ENCODE measurements at places on chromosomes 12 and 14.

DNA sequence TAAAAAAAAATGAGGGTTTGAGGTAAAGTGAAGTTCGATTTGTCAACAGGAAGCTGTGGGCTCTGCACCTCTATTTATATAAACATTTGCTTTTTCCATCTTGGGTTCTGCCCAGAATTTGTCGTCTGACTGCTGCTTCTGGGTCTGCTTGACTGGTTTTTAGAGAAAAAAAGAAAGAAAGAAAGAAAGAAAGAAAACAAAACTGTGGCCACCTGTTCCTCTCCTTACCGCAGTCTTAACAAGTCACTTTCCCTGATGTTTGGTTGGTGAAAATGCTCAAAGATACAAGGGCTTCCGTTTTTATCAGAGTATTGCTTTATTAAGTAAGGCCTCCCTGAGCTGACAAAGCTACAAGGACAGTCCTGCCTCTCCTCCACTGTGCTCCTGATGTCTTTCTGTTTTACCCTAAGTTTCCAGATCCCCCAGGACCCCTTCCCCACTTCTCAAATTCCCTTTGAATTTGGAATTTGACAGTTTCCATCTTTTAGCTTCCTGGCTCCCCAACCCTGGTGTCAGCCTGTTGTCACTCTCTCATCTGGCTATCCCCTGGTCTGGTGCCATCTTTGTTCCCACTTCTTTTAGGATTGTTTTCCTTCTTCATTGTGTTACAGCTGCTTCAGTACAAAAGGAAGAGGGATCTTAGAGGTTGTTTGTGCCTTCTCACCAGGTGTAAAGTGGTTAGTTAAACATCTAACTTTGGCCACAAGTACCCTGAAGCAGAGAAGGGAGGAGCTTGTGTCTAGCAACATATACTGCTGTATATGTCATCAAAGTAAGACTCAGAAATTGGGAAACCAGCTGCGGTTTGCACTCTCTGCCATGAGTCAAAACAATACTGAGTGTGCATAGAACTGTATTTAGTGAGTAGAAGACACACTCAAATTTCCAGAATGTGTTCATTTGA is 18.0 kb downstream of the MFAP5 start:
- no peak for DNase-seq

DNA sequence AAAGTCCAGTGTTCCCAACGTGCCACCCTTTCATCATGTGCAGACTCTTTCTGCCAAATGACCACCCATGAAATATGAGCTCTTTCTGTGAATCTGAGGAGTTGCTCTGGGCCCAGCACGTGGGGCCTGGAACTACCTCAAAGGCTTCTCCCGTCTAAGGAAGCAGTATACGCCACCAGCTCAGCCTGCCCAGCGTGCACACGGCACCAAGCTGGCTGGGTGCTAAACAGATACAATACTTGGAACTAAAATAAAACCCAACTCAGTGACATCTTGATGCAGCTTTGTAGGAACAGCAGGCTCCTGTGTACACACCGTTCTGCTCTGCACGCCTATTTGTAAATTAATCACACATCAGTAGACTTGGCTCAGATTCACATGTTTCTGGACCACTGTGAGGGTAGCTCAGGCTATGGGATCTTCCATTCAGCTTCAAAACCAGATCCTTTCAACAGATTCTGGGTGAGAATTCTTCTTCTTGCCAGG is 74.8 kb downstream of the ARL6IP4 start:
- DNase-seq: no peak

GRCh38 chr12:15839041-15839440 is 43.1 kb upstream of the STRAP start:
- no peak for DNase-seq

DNA sequence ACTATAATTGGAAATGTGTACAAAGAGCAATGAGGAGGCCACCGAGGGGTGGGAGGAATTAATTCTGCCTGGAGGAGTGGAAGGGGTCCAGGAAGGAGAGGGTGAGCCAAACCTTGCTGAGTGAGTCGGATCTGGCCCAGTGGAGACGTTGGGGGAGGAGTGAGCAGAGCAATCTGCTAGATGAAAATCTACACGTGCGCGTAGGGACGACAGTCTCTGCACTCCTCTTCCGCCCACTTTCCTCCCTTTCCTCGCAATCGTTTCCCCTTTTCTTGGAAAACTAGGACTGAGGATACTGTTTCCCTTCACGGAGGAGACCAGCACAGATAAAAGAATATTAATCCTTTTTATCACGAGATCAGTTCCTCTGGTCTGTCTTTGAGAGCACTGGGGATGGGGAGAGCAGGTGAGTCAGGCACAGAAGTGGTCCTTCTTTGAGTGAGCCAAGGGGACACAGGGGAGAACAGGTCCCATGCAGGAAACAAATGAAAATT is 2.9 kb upstream of the NAB2 start:
- DNase-seq: no peak

DNA sequence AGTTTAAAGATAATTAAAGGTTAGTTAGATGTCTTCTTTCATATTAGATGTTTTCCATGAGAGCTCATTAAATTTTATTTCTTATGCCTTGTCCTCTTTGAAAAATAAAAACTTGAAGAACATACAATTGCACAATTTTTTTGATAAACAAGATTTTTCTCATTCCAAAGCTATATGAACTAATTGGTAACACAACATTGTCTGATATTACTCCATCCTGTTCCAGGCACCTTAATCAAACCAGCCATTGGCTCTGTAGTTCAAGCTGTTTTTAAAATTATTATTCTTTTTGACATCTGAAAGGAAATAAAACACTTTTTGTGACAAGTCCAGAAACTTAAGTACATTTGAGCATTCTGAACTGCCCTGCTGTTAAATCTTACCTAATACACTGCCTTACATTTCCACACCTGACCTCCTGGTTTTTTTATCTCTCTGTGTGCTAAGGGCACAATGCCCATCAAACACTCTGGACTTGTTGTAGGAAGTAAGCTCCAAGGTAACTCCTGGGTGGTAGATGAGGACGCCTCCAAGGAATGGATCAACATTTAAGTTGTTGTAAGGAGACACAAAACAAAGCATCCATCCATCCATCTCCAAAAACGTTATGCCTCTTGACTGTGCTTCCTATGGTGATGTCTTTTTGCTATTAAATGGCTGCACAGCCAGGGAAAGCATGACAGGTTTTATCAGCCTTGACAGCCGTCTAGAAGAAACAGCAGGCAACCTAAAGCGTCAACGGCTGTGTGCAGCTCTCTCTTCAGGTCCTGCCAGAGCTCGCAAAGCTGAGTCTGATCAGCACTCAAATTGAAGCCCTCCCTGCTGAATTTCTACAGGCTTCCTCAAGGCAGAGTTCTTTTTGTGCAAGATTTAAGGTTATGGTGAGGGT is 449.9 kb upstream of the FLRT2 start:
- no peak for DNase-seq

- DNase-seq: peak; percentile 11
These were observed 139.3 kb downstream of the ADGRD1 start for GRCh38 chr12:131092901-131093603.

GRCh38 chr14:34721129-34721528 is 6.7 kb upstream of the CFL2 start:
- no peak for DNase-seq

DNA sequence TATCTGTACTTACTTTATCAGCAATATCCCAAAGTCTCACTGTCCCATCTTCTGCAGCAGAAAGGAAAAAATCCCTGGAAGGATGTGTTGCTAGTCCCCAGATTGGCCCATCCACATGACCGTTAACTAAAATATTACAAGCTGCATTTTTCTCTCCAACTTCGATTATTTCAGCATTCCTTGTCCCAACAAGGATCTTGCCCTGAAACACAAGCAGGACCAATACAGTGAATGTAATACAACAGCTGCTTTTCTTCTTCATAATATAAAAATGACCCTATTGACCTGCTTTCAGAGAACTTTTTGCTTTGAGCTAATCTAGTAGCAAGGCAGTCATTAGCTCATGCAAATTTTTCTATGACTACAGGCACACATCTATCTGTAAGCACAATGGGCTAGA is 58.3 kb downstream of the ZC3H14 start:
- no peak for DNase-seq

- no peak for DNase-seq
These were observed 2.0 kb downstream of the GARIN6 start for GRCh38 chr12:99649551-99649950.

GRCh38 chr12:90991952-90992465 is 12.8 kb downstream of the EPYC start:
- DNase-seq: no peak

DNA sequence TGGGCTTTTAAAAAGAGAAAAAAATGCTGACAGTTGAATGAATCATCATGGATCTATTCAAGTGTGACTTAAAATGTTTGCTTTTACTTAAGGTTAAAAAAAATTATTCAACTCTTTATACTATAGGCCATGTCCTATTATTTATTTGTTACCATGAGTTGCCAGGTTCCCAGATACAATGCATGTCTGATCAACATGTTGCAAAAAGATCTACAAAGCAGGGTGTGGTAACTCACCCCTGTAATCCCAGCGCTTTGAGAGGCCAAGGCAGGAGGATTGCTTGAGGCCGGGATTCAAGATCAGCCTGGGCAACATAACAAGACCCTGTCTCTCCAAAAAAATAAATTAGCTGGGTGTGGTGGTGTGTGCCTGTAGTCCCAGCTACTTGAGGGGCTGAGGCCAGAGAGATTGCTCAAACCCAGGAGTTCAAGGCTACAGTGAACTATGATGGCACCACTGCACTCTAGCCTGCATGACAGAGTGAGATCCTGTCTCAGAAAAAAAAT is 460.8 kb downstream of the BCAT1 start:
- DNase-seq: no peak

DNA sequence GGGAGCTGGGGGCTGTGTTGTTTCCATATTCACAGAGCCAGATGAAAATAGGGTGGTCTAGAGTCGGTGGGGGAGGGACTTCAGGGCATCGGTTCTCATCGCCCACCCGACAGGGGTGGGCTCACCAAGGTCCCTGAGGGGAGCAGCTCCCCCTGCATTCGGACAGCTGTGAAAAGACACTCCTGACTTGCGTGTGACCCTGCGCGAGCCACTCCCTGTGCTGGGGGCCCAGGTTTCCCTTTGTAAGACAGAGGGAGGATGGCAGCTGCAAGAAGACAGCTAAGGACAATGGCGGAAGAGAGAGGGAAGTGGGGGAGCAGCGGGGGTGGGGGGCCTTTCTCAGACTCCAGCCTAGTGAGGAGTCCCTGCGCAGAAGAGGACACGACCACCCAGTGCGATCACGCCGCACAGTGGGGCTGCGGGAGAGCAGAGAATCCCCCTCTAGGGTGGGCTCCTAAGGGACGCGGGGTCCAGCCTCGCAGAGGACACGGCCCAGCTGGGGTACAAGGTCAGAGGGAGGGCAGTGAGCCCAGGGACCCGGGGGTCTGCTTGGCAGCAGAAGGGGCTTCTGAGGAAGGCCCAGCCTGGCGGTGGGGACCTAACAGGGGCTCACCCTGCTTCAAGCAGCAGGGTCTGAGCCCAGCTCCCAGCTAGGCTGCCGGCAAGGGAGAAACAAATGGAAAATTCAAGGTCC is 326.9 kb upstream of the DIO3 start:
- no peak for DNase-seq

- DNase-seq: no peak
These were observed 27.3 kb downstream of the RERG start for GRCh38 chr12:15193946-15194345.

DNA sequence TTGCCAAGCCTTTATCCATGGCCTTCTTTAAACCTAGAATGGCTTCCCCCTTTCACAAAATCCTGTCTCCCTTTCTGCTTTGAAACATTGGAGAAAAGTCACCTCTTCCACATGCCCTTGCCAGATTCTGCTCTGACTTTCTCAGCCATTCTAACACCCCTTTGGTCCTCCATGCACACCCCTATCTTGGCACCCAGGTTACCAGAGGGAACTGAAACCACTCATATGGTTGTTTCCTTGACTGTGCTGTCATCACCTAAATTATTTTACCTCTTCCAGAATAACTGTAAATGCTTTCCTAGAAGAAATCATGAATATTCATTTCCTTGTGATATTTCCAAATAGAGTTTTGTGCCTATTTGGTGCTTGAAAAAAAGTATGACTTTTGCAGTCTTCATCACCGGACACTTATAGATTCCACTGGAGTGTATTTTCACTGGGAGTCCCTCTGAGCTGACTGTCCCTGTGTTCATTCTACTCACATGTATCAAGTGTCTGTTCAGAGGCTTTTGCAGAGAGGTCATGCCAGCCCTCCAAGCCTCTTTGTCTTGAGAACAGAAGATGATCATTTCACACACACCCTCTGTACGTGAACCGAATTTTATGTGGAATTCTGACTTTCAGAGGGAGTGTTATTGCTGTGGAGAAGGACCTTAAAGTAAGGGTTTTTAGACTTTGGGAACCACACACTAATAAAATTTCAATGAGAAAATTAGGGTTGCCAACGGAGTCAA is 74.1 kb downstream of the PLXNC1 start:
- DNase-seq: no peak

DNA sequence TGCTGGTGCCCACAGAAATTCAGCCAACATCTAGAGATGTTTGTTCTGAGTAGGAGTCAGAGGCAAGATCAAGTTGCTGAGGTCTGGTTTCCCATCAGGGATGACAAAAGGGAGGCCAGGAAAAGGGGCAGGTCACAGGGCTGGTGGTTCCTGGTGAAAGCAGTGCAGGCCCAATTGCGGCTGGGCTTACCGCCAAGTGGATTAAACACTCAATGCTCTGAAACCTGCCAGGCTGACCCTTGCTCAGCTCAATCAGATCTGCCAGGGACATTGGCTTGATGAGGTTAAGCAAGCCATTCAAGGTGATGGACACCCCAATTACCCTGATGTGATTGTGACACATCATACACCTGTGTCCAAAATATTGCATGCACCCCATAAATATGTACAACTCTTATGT is 5.5 kb upstream of the OAS1 start:
- DNase-seq: no peak

DNA sequence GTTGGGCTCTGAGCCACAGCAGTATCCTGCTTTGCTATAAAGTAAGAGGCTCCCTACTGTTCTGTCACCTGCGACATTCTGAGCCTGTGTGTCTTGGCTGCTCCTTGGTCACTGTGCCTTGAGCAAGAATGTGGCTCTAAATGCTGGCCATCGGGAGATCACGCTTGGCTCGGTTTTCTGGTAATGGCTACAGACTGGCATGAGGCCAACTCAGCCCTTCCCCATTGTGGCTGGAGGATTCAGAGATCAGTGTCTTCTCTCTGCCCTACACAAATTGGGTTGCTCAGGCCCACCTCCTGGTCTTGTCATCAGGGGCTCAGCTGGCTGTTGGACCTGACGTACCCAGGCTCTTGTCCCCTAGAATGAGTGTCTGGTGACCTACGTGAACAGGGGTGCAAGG is 94.5 kb downstream of the PLXNC1 start:
- DNase-seq: no peak

- no peak for DNase-seq
These were observed 111.0 kb downstream of the MNAT1 start for GRCh38 chr14:60845523-60845922.

GRCh38 chr14:25102788-25103187 is 52.8 kb upstream of the STXBP6 start:
- no peak for DNase-seq

DNA sequence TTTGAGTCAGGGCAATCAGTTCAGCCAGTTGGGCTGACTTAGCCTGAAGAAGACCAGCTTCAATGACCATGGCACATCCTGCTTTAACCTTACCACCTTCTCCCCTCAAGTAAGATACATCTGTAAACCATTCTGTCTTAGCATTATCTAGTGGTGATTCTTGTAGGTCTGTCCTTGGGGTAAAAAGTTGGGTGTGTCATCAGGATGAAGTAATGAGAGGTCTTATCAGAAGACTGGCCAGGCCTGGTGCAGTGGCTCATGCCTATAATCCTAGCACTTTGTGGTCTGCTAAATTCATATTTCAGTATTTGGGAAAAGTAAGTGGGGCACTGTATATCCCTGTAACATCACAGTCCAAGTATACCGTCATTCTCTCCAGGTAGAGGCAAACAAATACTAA is 19.1 kb downstream of the SINHCAF start:
- DNase-seq: no peak

All from bone marrow (tissue), 2 donors.